Activated CD4-positive, alpha-beta memory T cell treated with anti-CD3 and anti-CD28 coated beads for 36 hours (primary cell): ENCODE measurements at places on chromosomes 16 and 17. TPM values are rescaled to one million over a fixed set of nuclear protein-coding genes. Genes with fewer than 3 reads are reported as not detected.

- H3K36me3 ChIP-seq, result no peaks in the 10 kb centered on the region
- no peak overlapping the region for H3K27ac ChIP-seq
- peaks cover 10% of the 10 kb centered on the region for H3K27me3 ChIP-seq
- no peak for DNase-seq
Measured at GRCh38 chr17:57861790-57862693, 12.2 kb upstream of the MRPS23 start.

The NKD1 gene
- total RNA-seq, result 1.6 TPM

DNA sequence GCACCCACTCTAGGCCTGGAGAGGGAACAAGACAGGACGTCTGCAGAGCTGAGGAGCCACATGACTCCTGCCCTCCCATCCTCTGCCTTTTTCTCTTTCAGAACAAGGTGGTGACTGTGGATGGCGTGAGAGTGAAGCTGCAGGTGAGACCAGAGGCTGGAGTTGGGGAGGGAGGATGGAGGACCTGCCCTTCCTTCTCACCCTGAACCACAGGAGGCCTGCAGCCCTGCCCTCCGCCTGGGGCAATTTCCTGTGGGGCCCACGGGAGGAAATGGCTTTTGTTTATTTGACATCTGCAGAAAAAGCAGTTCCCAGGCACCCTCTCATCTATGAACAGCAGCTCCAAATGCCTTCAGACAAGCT lies 5.1 kb downstream of the RAB37 start:
- H3K36me3 ChIP-seq, result no peaks in the 10 kb centered on the region
- H3K4me3 ChIP-seq, result peak overlapping the region; percentile 38
- H3K27ac ChIP-seq, result peak overlapping the region; percentile 88
- no peaks in the 10 kb centered on the region for H3K27me3 ChIP-seq

DNA sequence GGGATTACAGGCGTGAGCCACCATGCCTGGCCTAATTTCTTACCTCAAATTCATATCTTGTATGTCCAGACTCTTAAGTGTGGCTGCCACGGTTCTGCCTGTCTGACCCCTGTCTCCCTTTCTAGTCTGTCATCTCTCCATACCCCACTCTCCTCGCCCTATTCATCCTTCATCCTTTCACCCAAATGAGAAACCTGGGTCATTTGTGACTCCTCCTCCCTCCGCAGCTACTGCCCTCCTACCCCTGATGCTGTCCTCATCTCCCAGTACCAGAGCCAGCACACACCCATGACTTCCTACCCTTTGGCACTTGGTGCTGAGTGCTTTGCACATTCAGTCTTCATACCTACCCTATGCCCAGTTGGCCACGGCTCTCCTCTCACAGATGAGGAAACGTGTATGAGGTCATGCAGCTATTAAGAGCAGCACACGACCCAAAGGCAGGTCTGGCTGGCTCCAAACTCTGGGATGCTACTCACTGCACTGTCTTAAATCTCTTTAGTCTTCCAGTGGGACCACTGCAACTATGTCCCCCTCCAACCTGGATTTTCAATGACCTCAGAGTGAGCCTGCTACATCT lies 1.6 kb downstream of the SPATA32 start:
- peaks cover 26% of the 10 kb centered on the region for H3K4me1 ChIP-seq
- H3K27ac ChIP-seq, result no peak overlapping the region
- no peak for DNase-seq
- no peak overlapping the region for H3K4me3 ChIP-seq

DNA sequence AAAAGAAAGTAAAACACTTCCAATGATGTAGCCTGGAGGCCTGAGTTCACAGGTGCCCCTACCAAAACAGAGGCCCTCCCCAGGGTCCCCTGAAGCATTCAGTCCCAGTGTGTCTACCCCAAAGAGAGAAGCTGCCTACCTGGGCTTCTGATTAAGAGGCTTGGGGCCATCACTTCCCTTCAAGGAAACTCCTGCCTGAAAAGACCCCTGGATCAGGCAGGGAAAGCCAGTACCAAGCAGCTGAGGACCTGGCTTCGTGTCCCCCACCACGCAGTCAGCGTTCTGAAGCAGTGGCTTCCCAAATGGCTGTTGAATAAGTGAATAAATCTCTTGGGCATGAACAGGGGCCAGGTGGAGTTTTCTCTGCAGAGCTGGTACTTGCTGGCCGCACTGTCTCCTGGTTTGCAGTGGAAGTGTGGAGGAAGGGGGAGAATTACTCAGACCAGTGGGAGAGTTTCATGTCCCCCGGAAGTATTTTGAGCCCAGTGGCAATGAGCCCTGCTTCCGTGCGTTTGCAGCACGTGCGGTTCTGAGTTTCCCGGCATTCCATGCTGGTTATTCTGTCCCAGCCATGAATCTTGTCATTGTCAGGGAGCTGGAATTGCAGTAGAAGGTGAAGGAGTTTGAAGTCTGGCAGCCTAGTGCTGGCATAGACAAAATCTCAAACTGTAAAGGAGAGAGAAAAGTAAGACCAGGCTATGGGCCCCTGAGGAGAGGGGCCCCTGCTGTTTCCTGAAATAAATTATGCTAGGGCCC lies 27.0 kb downstream of the RMI2 start:
- DNase-seq, result no peak
- H3K36me3 ChIP-seq, result peaks cover 2% of the 10 kb centered on the region
- peaks cover 11% of the 10 kb centered on the region for H3K4me1 ChIP-seq
- H3K27me3 ChIP-seq, result no peaks in the 10 kb centered on the region
- no peak overlapping the region for H3K4me3 ChIP-seq

DNA sequence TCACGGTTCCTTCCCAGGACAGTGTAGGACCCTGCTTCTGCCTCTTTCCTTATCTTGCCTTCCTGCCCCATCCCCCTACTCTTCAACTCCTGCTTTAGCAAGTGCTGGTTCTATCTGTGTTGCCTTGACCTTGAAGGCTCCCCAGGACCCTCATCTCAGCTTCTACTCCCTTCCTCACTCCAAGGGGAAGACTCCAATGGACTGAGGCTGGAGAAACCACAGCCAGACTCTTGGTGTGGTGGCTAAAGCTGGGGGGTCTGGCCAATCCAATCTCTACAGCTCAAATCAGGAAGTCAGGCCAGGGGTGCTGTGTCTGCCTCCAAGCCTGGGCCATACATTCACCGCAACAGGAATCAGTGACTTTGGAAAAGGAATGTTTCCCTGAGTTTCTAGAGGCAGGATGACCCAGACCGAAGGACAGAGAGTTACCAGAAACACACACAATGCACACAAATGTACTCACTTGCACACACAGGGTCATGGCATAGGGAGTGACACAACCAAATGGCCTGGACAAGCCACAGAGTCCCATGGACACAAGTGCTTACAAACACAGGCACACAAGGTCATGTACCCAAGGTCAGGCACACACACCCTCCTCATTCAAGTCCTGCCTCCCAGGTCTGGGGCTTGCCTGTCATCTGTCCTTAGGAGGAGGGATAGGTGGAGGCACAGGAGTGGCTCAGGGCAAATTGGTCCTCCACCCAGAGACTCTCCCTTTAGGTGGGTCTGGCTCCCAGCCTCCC lies 1.7 kb upstream of the HSD11B2 start:
- H3K36me3 ChIP-seq, result no peaks in the 10 kb centered on the region
- no peak overlapping the region for H3K27ac ChIP-seq
- peaks cover 10% of the 10 kb centered on the region for H3K4me1 ChIP-seq
- peaks cover 36% of the 10 kb centered on the region for H3K27me3 ChIP-seq

The NAGS gene
- 1.7 TPM for total RNA-seq

The SLC47A2 gene
- not detected for total RNA-seq

The KCNH4 gene
- total RNA-seq, result 0.39 TPM

- H3K36me3 ChIP-seq, result peaks cover 34% of the 10 kb centered on the region
- H3K27ac ChIP-seq, result peak overlapping the region; percentile 76
- no peaks in the 10 kb centered on the region for H3K27me3 ChIP-seq
- H3K4me3 ChIP-seq, result no peak overlapping the region
- no peak for DNase-seq
Measured at GRCh38 chr17:42362245-42362961, 25.8 kb downstream of the STAT3 start.

The ST6GALNAC2 gene
- 0.51 TPM for total RNA-seq

- H3K27me3 ChIP-seq, result peaks cover 2% of the 10 kb centered on the region
- no peak for DNase-seq
- H3K4me1 ChIP-seq, result no peaks in the 10 kb centered on the region
- no peaks in the 10 kb centered on the region for H3K36me3 ChIP-seq
- no peak overlapping the region for H3K4me3 ChIP-seq
Measured at GRCh38 chr16:54326266-54326662, 39.7 kb upstream of the IRX3 start.

The ATP6V0A1 gene
- total RNA-seq, result 12.0 TPM

The GAS7 gene
- total RNA-seq, result 0.24 TPM

GRCh38 chr17:21528031-21528695 lies 152.0 kb downstream of the KCNJ12 start:
- no peak overlapping the region for H3K27ac ChIP-seq
- peaks cover 3% of the 10 kb centered on the region for H3K36me3 ChIP-seq
- H3K4me3 ChIP-seq, result no peak overlapping the region
- peaks cover 3% of the 10 kb centered on the region for H3K27me3 ChIP-seq

DNA sequence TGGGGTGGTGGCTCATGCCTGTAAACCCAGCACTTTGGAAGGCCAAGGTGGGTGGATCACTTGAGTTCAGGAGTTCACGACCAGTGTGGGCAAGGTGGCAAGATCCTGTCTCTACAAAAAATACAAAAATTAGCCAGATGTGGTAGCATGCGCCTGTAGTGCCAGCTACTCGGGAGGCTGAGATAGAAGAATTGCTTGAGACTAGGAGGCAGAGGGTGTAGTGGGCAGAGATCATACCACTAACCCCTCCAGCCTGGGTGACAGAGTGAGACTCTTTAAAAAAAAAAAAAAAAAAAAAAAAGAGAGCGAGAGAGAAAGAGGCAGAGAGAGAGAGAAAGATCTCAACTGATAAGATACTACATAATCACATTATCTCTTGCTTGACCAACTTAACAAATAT lies 45.9 kb downstream of the KANSL1 start:
- peak overlapping the region; percentile 67 for H3K27ac ChIP-seq
- no peak overlapping the region for H3K4me3 ChIP-seq
- peaks cover 9% of the 10 kb centered on the region for H3K36me3 ChIP-seq
- no peaks in the 10 kb centered on the region for H3K27me3 ChIP-seq
- H3K4me1 ChIP-seq, result peaks cover 84% of the 10 kb centered on the region

DNA sequence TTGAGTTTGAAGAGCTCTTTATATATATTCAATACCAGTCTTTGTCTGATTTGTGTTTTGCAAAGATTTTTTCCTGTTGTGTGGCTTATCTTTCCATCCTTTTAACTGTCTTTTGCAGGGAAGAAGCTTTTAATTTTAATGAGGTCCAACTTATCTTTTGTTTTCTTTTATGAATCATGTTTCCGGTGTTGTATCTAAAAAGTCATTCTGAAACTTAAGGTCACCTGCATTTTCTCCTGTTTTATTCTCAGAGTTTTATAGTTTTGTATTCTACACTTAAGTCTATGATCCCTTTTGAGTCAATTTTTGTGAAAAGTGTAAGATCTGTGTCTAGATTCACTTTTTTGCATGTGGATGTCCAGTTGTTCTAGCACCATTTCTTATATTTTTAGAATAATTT lies 24.6 kb upstream of the COX10 start:
- no peaks in the 10 kb centered on the region for H3K27me3 ChIP-seq
- no peak overlapping the region for H3K27ac ChIP-seq
- DNase-seq, result no peak
- no peak overlapping the region for H3K4me3 ChIP-seq
- peaks cover 6% of the 10 kb centered on the region for H3K36me3 ChIP-seq
- H3K4me1 ChIP-seq, result peaks cover 27% of the 10 kb centered on the region

DNA sequence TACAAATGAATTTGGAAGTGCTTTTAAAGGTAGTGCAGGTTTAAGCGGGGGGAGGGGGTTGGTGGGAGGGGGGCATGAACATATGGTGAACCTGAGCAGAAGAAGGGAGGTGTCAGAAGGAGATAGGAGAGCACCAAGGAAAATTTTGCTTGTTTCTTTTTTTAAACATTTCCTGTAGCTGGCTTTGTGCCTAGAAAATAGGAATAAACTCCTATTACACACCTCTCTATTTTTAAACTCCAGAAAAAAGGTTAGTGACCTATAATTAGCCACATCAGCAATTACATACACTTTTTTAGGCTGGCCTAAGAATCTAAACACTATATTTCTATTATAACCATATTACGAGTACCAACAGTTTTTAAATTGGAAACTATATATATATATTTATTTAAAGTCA lies 159.1 kb downstream of the SKAP1 start:
- no peak overlapping the region for H3K27ac ChIP-seq
- H3K36me3 ChIP-seq, result no peaks in the 10 kb centered on the region
- DNase-seq, result no peak
- H3K4me3 ChIP-seq, result no peak overlapping the region
- peaks cover 8% of the 10 kb centered on the region for H3K4me1 ChIP-seq

DNA sequence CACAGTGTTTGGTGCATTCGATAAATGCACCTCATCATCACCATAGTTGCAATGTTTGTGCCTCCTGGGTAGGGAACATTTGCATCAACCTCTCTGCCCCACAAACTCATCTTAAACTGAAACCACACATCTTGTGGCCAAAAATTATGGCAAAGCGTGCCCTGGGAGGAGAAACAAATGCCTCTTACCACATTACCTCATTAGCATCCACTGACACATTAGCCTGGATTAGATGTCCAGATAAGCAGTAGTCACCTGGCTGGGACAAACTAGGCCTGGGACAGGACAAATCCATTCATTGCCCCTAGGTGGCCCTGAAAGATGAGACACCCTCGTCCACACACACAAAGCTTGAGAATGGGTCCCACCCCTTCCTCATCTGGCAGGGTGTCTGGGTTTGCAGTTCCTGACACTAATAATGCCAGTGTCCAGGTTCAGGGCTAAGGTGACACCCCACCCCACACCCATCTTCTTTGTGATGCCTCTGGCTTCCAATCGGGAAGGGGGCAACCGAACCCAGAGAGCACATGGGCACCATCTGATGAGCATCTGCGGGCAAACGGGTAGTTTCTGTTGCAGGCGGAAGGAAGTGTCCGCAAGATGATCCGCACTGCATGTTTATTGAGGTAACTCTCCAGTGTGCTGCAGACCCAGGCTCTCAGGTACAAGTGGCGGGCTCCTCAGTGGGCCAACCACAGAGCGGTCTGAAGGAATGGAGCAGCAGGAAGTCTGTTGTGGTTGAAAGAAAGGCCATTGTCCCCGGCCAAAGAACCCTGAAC lies 8.6 kb downstream of the XYLT1 start:
- H3K27me3 ChIP-seq, result no peaks in the 10 kb centered on the region
- no peak for DNase-seq
- no peak overlapping the region for H3K27ac ChIP-seq
- peaks cover 29% of the 10 kb centered on the region for H3K4me1 ChIP-seq
- peaks cover 3% of the 10 kb centered on the region for H3K36me3 ChIP-seq

GRCh38 chr17:34728771-34729310 lies 149.5 kb downstream of the TMEM132E start:
- peaks cover 3% of the 10 kb centered on the region for H3K36me3 ChIP-seq
- no peak overlapping the region for H3K4me3 ChIP-seq
- peaks cover 2% of the 10 kb centered on the region for H3K27me3 ChIP-seq
- H3K27ac ChIP-seq, result no peak overlapping the region
- no peaks in the 10 kb centered on the region for H3K4me1 ChIP-seq

The XYLT1 gene
- 6.8 TPM for total RNA-seq

The KRTAP4-9 gene
- not detected for total RNA-seq
